ENCODE measurements at places on chromosomes 3 and 15. TPM values are rescaled to one million over a fixed set of nuclear protein-coding genes. Genes with fewer than 3 reads are reported as not detected.

DNA sequence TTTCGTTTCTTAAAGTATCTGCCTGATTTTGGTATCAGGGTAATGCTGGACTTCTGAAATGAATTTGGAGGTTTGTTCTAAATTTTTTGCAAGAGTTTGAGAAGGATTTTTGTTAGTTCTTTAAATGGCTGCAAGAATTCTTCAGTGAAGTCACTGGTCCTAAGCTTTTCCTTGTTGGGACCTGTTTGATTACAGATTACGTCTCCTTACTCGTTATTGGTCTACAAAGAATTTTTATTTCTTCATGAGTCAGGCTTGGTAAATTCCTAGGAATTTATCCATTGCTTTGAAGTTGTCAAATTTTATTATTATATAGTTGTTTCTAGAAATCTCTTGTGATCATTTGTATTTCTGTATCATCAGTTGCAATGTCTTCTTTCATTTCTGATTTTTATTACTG lies 196.0 kb downstream of the DPH6 start:
- H3K27me3 ChIP-seq: no peaks in the 10 kb centered on the region
- DNase-seq: no peak
- H3K4me1 ChIP-seq: no peaks in the 10 kb centered on the region

DNA sequence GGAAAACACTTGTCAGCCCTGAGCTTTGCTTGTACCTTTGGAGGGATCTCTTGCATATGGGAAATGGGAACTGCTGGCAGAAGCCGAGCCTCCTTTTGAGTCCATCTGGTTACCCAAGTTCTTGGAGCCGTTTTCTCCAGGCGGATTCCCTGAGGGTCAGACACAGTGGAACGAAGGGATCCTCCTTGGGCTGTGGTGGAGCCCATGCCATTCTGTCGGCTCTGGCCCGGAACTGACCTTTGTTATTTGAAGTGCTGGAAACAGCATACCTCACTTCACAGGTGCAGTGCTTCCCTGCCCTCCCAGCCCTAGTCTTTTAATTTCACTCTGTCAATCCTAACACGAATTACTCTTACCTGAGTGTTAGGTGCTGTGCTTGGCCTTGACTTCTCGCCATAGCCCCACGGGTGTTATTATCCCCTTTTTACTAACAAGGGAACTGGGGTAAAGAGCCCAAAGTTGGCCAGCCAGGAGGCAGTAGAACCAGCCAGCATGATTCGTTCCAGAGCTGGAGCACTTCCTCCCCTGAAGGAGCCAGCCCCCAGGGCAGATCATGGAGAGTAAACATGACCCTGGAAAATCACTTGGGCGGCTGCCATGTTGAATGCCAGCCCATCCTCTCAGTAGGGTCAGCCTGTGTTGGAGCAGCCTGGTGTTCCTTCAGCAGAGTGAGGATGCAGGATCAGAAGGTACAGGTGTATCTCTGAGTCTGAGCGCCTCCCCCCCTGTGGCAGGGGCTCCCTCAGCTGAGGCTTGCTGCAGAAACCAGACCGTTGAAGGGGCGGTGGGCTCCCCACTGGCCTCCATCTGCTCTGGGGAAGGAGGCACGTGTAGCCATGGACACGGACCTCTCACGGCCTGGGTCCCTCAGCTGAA lies 143.2 kb downstream of the DNAJB8 start:
- no peak overlapping the region for H3K4me3 ChIP-seq
- no peaks in the 10 kb centered on the region for H3K27me3 ChIP-seq
- no peak for DNase-seq
- H3K36me3 ChIP-seq: no peaks in the 10 kb centered on the region
- no peak overlapping the region for H3K27ac ChIP-seq

DNA sequence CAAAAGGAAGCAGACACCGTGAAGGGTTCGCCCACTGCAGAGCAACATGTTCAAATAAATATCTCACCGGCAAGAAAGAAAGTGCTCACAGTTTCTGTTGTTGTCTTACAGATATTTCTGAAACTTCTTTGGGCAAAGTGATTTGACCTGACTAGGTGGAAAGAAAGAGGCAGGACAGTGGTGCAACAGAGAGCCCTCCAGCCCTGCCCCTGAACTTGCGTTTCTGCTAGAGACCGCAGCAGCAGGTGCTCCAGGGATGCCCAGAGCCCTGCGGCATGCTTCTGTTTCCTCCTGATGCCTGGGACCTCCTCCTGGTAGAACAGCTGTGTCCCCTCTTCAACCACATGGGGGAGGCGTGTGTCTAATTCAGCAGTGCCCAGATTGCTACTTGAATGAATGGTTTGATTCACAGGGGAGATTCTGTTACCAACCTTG lies 123.4 kb downstream of the ATP10A start:
- H3K36me3 ChIP-seq: no peaks in the 10 kb centered on the region
- no peak for DNase-seq
- H3K4me1 ChIP-seq: no peaks in the 10 kb centered on the region
- H3K4me3 ChIP-seq: no peak overlapping the region

DNA sequence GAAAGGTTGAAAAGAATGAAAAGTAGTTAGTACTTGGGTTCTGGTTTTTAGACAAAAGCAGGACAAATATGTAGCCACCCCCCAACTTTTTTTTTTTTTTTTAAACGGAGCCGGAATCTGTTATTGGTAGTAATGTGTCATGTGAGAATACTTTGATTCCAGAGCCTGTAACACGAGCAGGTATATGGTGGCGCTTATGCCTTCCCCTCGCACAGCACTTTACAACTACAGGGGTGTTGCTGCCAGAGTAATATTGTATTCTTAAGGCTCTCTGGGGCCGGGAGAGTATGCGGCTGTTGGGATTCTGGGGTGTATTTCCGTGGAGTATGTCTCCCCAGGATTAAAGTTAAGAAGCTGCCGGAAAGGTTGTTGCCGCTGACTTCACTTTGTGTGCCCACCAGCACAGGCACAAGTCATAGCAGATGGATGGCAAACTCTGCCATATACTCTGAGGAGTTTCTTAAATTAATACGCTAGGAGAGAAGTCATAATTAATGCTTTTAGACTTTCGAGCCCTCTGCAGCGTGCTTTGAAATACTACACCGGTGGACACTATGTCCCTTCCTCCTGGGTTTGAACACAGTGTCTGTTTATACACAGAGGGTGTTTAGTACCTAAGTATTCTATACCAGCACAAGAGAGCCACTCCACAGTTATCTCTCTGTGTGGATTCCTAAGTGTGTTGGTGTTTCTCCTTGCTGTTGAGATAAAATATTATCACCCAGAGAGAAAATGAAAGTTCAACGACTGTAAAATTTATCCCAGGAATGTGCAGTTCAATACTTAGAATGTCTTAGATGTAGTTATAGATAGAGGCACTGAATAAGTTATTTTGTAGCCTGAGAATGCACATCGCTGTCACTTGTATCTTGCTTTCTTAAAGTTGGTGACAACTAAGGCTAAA lies 1.4 kb downstream of the MBNL1 start:
- H3K36me3 ChIP-seq: no peaks in the 10 kb centered on the region
- H3K4me1 ChIP-seq: peaks cover 55% of the 10 kb centered on the region
- peak overlapping the region; percentile 86 for H3K27ac ChIP-seq
- peak; percentile 82 for DNase-seq
- H3K27me3 ChIP-seq: no peaks in the 10 kb centered on the region
- H3K4me3 ChIP-seq: peak overlapping the region; percentile 97

DNA sequence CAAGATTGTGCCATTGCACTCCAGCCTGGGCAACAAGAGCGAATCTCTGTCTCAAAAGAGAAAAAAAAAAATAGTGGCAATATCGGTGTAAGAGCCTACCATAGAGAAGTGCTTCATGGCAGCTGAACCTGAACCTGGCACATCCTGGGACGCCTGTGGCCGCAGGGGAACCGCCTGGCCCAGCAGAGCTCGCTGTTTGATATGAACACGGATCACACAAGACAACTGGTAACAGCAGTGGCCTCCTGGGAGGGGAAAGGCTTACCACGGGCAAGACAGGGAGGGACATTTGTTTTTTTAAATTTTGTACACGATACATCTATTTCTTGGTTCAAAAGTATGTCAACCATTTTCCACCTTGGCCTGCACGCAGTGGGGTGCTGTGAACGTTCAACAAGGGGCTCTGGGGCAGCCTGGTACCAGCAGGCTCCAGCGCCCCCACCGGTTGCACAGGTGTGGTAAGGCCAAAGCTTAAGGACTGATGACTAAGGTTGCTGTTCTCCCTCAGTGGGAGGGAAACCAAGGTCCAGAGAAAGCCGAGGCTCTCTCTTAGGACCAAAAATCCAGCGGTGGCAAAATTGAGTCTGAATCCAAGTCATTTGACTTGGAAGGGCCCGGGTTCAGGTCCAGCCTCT lies 21.7 kb upstream of the EPHB3 start:
- H3K4me3 ChIP-seq: no peak overlapping the region
- no peaks in the 10 kb centered on the region for H3K36me3 ChIP-seq
- no peak overlapping the region for H3K27ac ChIP-seq
- H3K4me1 ChIP-seq: no peaks in the 10 kb centered on the region
- no peak for DNase-seq

GRCh38 chr3:143961342-143961741 lies 10.3 kb upstream of the DIPK2A start:
- H3K27me3 ChIP-seq: no peaks in the 10 kb centered on the region
- H3K36me3 ChIP-seq: no peaks in the 10 kb centered on the region
- no peaks in the 10 kb centered on the region for H3K4me1 ChIP-seq
- no peak for DNase-seq
- no peak overlapping the region for H3K4me3 ChIP-seq
- no peak overlapping the region for H3K27ac ChIP-seq

DNA sequence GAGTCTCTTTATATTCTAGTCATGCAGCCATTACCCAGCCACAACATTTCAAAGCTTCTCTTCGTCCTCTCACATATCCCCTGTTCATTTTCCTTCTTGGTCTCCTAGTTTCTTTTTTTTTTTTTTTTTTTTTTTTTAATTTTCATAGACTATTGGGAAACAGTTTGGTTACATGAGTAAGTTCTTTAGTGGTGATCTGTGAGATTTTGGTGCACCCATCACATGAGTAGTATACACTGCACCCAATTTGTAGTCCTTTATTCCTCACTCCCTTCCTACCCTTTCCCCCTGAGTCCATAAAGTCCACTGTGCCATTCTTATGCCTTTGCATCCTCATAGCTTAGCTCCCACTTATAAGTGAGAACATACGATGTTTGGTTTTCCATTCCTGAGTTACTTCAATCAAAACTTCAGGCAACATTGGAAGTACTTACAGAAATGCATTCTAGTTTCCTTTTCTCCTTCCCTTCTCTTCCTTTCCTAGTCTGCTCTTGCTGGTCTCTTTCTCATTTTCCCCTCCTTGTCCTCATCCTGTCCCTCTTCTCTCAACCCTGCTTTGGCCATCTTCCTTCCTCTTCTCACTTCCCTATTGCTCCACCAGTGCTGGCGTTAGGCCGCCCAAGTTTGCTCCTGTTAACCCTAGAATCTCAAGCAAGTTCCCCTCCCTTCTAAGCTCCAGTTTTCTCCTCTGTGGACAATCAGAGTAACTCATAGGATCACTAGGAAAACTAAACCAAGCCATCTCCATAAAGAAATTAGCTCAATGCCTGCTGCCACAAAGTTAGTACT lies 4.8 kb downstream of the ATP8B4 start:
- H3K4me3 ChIP-seq: no peak overlapping the region
- no peak overlapping the region for H3K27ac ChIP-seq
- no peak for DNase-seq
- H3K27me3 ChIP-seq: peaks cover 16% of the 10 kb centered on the region
- H3K36me3 ChIP-seq: no peaks in the 10 kb centered on the region

GRCh38 chr3:169147238-169148008 lies 516.1 kb downstream of the MECOM start:
- peak; percentile 89 for DNase-seq
- no peaks in the 10 kb centered on the region for H3K27me3 ChIP-seq
- H3K36me3 ChIP-seq: no peaks in the 10 kb centered on the region

DNA sequence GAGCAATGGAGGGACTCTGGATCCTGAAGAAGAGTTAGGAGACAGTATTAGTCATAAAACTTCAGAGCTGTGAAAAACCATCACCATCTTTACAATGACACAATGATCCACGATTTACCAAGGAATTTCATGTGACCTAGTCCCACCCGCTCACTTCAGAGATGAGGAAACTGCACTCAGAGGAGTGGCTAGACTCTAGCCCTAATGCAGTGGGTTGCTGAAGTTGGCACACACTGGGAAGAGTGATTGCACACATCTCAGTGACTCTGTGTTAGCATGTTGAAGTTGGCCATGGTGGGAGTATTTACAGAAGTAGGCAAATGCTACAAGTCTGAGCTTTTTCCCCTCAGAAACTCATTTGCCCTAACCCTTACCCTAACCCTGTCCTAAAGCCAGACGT lies 35.2 kb upstream of the SPATA12 start:
- no peak for DNase-seq
- no peaks in the 10 kb centered on the region for H3K27me3 ChIP-seq
- no peaks in the 10 kb centered on the region for H3K4me1 ChIP-seq
- H3K4me3 ChIP-seq: no peak overlapping the region

DNA sequence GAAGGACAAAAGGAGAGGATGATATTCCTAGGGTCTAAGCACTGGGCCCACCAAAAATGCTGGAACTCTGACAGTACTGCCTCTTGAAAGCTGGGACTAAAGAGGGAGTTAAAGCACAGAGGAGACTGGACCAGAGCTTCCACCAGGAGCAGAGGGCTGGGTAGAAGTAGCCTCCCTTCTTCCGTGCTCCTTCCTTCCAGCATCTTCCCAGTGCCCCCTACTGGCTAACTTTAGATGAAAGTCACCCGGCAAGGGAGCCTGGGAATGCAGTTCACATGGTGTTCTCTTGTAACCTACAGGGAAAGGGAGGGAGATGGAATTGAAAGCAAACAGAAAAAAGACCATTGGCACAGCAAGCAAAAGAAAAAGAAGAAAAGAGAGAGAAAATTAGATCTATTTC lies 106.1 kb upstream of the COL8A1 start:
- no peaks in the 10 kb centered on the region for H3K27me3 ChIP-seq
- peak; percentile 88 for DNase-seq
- H3K4me1 ChIP-seq: no peaks in the 10 kb centered on the region
- no peak overlapping the region for H3K4me3 ChIP-seq

The MYZAP gene
- 8.1 TPM for total RNA-seq

The TTLL13 gene
- not detected for total RNA-seq

The SERINC4 gene
- total RNA-seq: not detected

Measured in endothelial cell of umbilical vein (primary cell).